Natural killer cell (primary cell): ENCODE measurements at places on chromosomes 12 and 14.

DNA sequence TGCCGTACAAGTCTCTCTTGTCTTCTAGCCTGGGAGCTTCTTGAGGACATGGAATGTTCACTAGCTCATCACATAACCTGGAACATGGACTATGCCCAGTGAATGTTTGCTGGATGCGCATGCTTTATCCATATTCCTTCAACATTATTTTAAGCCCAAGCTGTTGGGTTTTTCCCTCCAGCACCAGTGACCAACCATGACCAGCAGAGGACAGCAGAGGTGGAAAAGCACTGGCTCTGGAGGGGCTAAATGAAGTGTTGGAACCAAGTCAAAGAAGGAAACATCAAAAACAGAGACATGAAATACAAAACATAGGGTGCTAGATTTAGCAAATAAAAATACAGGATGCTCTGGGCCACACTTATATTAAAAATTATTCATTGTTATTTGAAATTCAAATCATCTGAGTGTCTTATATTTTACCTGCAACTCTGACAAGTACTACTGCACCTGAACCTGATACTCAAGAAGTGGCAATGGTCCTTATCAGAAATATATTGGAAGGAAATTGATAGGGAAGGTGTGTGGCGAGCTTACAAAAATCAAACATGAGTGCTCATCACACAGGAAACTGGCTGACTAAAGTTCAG, 23.1 kb upstream of the HELB start:
- no peak overlapping the region for H3K4me3 ChIP-seq
- H3K27me3 ChIP-seq: no peaks in the 10 kb centered on the region
- peaks cover 10% of the 10 kb centered on the region for H3K4me1 ChIP-seq
- no peak overlapping the region for H3K27ac ChIP-seq

DNA sequence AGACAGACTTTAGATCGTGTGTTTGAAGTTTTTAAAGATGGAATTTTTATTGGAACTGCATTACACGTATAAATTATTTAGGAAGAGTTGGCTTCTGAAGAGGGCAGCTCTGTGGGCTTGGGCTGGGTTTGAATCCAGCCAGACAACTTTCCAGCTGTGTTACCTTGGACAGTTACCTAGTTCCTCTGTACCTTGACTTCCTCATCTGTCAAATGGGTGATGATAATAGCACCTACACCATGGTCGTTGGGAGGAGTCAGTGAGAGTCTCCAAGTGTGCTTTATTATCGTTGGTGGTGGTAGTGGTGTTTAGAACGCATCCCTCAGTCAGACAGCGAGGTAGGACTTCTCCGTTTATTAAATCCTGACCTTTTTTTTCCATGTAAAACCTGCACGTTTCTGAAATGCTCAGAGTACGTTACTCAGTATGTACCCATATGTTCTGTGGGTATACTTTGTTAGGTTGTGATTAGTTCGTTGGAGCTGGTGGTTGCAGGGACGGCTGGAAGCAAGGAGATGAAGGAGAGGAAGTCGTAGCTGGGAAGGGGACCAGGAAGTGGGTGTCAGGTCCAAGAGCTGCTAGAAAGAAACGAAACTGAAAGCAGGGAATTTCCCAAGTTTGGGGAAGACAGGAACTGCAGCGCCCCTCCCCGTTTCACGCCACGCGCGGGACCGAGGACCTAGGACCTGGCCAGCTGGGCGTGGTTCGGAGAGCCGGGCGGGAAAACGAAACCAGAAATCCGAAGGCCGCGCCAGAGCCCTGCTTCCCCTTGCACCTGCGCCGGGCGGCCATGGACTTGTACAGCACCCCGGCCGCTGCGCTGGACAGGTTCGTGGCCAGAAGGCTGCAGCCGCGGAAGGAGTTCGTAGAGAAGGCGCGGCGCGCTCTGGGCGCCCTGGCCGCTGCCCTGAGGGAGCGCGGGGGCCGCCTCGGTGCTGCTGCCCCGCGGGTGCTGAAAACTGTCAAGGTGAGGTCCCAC, at the start of gene OAS3:
OAS3 (plus strand) TSS at position 734 of the 979 bp plus-strand sequence; CDS start at position 791, 57 bp downstream.
- H3K27me3 ChIP-seq: no peaks in the 10 kb centered on the region
- peak within 1 kb of the TSS; percentile 56 for H3K27ac ChIP-seq
- no peaks in the 10 kb centered on the region for H3K36me3 ChIP-seq
- peaks cover 17% of the 10 kb centered on the region for H3K4me1 ChIP-seq
- DNase-seq: peak; percentile 47

- H3K4me3 ChIP-seq: no peak within 1 kb of the TSS
- no peak within 1 kb of the TSS for H3K27ac ChIP-seq
- peaks cover 3% of the 10 kb centered on the region for H3K27me3 ChIP-seq
These were observed at the start of gene RNF212B for GRCh38 chr14:23237772-23238594. Gene RNF212B (plus strand): TSS chr14:23237936. CDS start chr14:23240346, 2,410 bp downstream.

DNA sequence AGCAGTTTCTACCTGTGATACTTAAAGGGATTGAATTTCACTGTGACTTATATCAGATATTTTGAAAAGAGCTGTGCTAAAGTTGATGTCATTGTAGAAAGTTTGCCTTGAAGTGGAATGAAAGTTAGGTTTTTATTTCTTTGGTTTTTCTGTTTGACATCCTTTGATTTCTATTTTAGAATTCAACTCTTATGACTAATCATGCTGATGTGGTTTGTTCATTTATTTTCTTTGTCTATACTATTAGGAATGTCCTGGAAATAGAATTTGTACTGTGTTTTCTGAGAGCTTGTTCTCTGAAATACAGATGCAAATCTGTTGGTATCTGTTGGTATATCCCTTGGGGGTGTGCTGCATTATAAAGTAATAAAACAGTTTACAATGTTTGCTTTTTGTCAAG, 3.3 kb downstream of the CNOT2 start:
- no peak overlapping the region for H3K4me3 ChIP-seq
- peaks cover 2% of the 10 kb centered on the region for H3K36me3 ChIP-seq
- no peak for DNase-seq

- H3K27me3 ChIP-seq: no peaks in the 10 kb centered on the region
- no peak overlapping the region for H3K4me3 ChIP-seq
- DNase-seq: no peak
- H3K27ac ChIP-seq: no peak overlapping the region
- peaks cover 8% of the 10 kb centered on the region for H3K4me1 ChIP-seq
These were observed 14.1 kb downstream of the TRMT61A start for GRCh38 chr14:103543140-103543539.

- H3K27me3 ChIP-seq: peaks cover 2% of the 10 kb centered on the region
- H3K36me3 ChIP-seq: no peaks in the 10 kb centered on the region
- H3K4me3 ChIP-seq: no peak overlapping the region
- no peak overlapping the region for H3K27ac ChIP-seq
- H3K4me1 ChIP-seq: no peaks in the 10 kb centered on the region
These were observed 41.4 kb upstream of the SCN8A start for GRCh38 chr12:51549637-51550036.

DNA sequence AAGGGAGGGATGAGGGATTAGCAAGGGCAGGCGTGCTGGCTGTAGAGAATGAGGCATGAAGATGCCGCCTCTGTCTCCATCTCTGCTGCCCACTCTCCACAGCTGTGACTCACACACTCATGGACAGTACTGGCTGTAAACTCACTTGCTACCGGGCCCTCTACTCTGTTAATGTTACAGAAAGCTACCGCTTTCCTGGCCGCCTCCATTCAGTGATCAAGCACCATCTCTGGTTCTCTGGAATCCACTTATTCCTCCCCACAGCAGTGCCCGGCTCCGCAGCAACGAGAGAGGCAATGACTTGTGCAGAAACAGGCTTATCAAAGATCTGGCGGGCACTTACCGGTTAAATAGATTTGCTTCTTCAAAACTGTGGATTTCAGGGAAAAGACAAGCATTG, 34.8 kb downstream of the AMN start:
- H3K36me3 ChIP-seq: no peaks in the 10 kb centered on the region
- H3K4me3 ChIP-seq: no peak overlapping the region
- no peaks in the 10 kb centered on the region for H3K4me1 ChIP-seq
- no peak for DNase-seq
- H3K27me3 ChIP-seq: no peaks in the 10 kb centered on the region
- H3K27ac ChIP-seq: no peak overlapping the region

GRCh38 chr12:130224613-130225012, 62.3 kb downstream of the FZD10 start:
- no peaks in the 10 kb centered on the region for H3K36me3 ChIP-seq
- no peaks in the 10 kb centered on the region for H3K27me3 ChIP-seq

GRCh38 chr12:116144384-116144783, 133.1 kb downstream of the MED13L start:
- H3K27ac ChIP-seq: no peak overlapping the region
- H3K4me3 ChIP-seq: no peak overlapping the region
- H3K36me3 ChIP-seq: no peaks in the 10 kb centered on the region
- no peak for DNase-seq

- DNase-seq: no peak
- no peak overlapping the region for H3K4me3 ChIP-seq
- no peaks in the 10 kb centered on the region for H3K27me3 ChIP-seq
- no peaks in the 10 kb centered on the region for H3K36me3 ChIP-seq
These were observed 184.5 kb upstream of the CRY1 start for GRCh38 chr12:107277855-107278254.

DNA sequence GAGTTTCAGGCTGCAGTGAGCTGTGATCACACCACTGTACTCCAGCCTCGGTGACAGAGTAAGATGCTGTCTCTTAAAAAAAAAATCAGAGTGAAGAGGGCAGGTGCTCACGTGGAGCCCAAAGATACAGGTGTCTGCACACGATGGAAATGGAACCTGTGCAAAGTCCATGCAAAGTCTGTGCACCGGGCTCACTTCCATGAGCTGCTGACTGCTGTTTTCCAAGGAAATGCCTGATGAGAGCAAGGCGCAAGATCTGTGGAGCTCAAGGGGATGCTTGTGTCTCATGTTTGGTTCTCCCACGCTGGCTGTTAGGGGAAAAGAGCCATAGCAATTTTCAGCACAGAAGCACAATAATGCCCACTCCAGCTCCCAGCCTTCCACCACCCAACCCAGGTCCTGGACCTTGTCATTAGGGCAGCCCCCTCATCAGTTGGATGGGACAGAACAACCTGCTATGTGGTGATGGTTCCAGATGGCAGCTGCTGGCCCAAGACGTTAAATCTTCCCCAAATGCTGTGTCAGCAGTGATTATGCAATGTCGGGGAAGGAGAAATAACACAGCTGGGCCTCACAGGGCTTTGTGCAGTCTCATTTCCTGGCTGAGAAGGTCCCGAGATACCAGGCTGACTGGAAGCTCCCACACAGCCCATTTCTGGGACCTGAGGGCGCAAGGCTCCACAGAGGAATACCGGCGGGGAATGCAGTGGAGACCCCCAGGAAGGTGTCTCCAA, 27.9 kb upstream of the DICER1 start:
- no peak overlapping the region for H3K4me3 ChIP-seq
- no peaks in the 10 kb centered on the region for H3K36me3 ChIP-seq
- no peaks in the 10 kb centered on the region for H3K4me1 ChIP-seq
- no peak for DNase-seq
- peak overlapping the region; percentile 31 for H3K27ac ChIP-seq

DNA sequence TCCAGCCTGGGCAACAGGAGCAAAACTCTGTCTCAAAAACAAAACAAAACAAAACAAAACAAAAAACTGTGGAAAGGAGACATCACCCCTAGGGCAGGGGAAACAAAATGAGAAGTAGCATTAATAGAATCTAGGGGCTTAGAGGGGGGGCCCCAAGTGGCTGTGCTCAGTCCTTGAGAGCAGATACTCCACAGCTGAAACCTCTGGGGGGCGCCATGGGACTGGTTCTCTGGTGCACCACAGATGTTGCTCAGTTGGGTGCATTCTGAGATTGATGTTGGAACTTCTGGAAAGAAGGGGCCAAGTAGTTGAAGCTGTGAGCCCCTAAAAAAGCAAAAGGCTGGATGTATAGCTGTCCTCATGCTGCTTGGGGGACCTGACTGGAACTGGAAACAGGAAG, 11.8 kb upstream of the SYNE2 start:
- no peak overlapping the region for H3K4me3 ChIP-seq
- H3K27ac ChIP-seq: no peak overlapping the region
- H3K36me3 ChIP-seq: no peaks in the 10 kb centered on the region
- peak; percentile 77 for DNase-seq

DNA sequence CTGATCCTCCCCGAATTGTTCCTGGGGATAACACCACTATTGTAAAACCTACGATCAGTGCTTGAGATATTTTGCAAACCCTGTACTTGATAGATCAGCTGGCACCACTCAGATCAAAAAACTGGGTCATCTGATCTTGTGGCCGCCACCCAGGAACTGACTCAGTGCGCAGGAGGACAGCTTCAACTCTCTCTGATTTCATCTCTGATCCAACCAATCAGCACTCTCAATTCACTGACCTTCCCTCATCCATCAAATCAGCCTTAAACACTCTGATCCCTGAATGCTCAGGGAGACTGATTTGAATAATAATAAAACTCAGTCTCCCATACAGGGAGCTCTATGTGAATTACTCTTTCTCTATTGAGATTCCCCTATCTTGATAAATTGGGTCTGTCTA, 4.2 kb upstream of the XPOT start:
- no peaks in the 10 kb centered on the region for H3K36me3 ChIP-seq
- H3K4me3 ChIP-seq: no peak overlapping the region
- no peak overlapping the region for H3K27ac ChIP-seq
- H3K27me3 ChIP-seq: no peaks in the 10 kb centered on the region

DNA sequence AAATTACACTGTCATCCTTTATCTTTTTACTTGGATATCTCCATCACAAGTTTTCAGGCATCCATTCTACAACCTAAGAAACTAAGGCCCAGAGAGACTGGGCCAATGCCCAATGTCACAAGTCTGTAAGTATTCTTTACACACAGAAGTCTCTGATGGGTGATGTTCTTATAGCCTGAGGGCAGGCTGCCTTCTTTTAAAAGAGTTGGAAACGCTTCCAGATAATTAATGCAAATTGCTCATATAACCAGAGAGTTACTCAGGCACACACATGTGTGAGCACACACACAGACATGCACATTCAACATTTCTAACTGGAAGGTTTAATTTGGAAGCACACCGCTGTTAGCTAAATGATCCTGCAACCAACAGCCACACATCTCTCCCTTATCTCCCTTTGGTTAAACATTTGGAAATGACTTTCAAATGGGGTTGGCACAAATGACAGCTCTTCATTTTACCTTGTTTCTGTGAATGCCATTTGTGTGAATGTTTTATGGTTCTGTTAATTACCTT, 160.8 kb upstream of the TMPO start:
- no peaks in the 10 kb centered on the region for H3K27me3 ChIP-seq
- H3K4me1 ChIP-seq: no peaks in the 10 kb centered on the region
- no peak overlapping the region for H3K27ac ChIP-seq
- no peak for DNase-seq
- no peaks in the 10 kb centered on the region for H3K36me3 ChIP-seq
- H3K4me3 ChIP-seq: no peak overlapping the region

GRCh38 chr14:61256826-61257468, 24.2 kb downstream of the TMEM30B start:
- no peak overlapping the region for H3K27ac ChIP-seq
- H3K4me3 ChIP-seq: no peak overlapping the region
- peaks cover 2% of the 10 kb centered on the region for H3K27me3 ChIP-seq
- no peak for DNase-seq
- H3K4me1 ChIP-seq: no peaks in the 10 kb centered on the region
